ENCODE measurements at places on chromosomes 5 and 9. TPM values are rescaled to one million over a fixed set of nuclear protein-coding genes. Genes with fewer than 3 reads are reported as not detected.
A peak's percentile ranks its signal among the peaks of the same experiment; 100 is the strongest.

SLC1A3 gene
- total RNA-seq = not detected

MATR3 gene
- 188 TPM for total RNA-seq

TRAF2 gene
- total RNA-seq = 11.3 TPM

PWWP2A gene
- total RNA-seq = 25.8 TPM

ADRA1B gene
- not detected for total RNA-seq

ARID3C gene
- 0.48 TPM for total RNA-seq

NIM1K gene
- 9.3 TPM for total RNA-seq

- H3K27me3 ChIP-seq = no peaks in the 10 kb centered on the region
- H3K36me3 ChIP-seq = no peaks in the 10 kb centered on the region
- no peak for DNase-seq
- no peak overlapping the region for H3K4me3 ChIP-seq
- no peaks in the 10 kb centered on the region for H3K4me1 ChIP-seq
- H3K27ac ChIP-seq = no peak overlapping the region
These were observed 91.3 kb downstream of the COMMD10 start for GRCh38 chr5:116176121-116176520.

DNA sequence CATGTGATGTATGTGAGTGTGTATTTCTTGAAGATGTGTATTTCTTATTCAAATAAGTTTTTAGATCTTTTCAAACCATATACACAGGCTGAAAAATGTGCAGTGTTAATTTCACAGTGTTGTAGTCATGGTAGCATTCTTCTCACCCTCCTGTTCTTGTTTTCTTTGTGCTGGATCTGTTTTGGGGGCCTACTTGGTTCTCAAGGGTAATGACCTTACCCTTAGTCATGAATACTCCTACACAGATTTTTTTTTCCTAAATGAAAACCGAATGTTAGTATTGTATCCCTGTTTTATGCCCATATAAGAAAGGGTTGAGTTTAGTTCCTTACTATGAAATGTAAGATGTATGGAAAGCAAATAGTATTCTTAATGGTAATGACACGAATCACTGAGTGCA lies 88.0 kb downstream of the SLC44A1 start:
- no peaks in the 10 kb centered on the region for H3K4me1 ChIP-seq
- no peak for DNase-seq
- no peaks in the 10 kb centered on the region for H3K27me3 ChIP-seq
- no peak overlapping the region for H3K4me3 ChIP-seq
- no peaks in the 10 kb centered on the region for H3K36me3 ChIP-seq
- H3K27ac ChIP-seq = no peak overlapping the region

- no peak overlapping the region for H3K4me3 ChIP-seq
- no peaks in the 10 kb centered on the region for H3K4me1 ChIP-seq
- H3K27me3 ChIP-seq = no peaks in the 10 kb centered on the region
- no peak overlapping the region for H3K27ac ChIP-seq
- DNase-seq = no peak
These were observed 383.7 kb downstream of the TLE1 start for GRCh38 chr9:81305561-81306182.

DNA sequence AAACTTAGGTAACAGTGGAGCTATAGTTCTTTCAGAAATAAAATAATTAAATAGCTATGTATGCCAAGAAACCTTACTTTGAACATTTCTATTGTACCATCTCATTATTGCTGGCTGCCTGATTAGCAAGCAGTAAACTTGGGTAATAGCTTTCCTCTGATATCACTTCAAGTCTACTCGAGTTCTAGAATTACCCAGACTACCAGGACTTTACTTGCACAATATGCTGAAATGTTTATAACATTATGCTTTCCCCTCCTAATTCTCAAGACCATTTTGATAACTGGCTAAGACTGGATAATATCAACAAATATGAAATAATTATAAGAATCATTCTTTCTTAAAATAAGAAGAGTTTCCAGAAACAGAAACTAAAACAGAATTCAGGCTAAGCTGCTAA lies 512.6 kb downstream of the RAB3C start:
- DNase-seq = no peak
- H3K4me3 ChIP-seq = no peak overlapping the region
- H3K4me1 ChIP-seq = no peaks in the 10 kb centered on the region
- H3K36me3 ChIP-seq = no peaks in the 10 kb centered on the region
- H3K27me3 ChIP-seq = no peaks in the 10 kb centered on the region

- H3K4me3 ChIP-seq = no peak overlapping the region
These were observed 172.6 kb upstream of the PTGER4 start for GRCh38 chr5:40507095-40507494.

DNA sequence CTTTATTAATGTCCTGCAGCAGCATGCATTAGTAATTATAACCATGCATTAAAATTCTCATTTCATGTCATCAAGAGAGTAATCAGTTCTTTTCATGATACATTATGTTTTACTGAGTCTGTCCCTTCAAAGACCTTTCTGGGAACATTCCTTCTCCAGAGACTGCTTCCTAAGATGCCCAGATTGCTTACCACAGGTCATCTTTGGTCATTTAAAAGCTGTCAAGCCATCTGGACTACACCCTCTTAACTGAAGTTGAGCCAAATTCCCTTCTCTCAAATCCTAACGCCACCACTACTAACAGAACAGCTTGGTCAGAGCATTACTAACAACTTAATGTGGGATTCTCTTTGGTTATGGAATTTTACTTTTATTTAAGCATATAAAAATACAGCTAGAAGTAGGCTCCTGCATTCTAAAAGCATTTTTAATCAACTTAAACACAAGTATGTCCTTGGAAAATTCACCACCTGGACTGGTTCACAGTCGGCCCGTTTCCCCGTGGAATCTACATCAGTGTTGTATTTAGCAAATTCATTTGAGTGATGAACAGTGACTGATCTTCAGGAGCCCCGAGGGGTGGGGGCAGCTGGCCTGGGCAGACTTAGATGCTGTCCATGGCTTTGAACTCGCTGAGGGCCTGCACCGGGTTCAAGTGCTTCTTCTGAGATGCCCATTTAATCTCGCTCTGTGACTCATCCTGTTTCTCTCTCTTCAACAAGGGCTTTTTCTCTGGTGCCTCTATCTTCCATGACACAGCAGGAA lies 92.8 kb upstream of the CCDC112 start:
- no peak overlapping the region for H3K27ac ChIP-seq
- DNase-seq = no peak
- no peaks in the 10 kb centered on the region for H3K4me1 ChIP-seq
- H3K27me3 ChIP-seq = no peaks in the 10 kb centered on the region
- no peaks in the 10 kb centered on the region for H3K36me3 ChIP-seq
- no peak overlapping the region for H3K4me3 ChIP-seq

- H3K27me3 ChIP-seq = no peaks in the 10 kb centered on the region
- no peaks in the 10 kb centered on the region for H3K4me1 ChIP-seq
- no peak overlapping the region for H3K27ac ChIP-seq
- H3K4me3 ChIP-seq = no peak overlapping the region
These were observed 114.8 kb downstream of the MSX2 start for GRCh38 chr5:174839196-174839595.

DNA sequence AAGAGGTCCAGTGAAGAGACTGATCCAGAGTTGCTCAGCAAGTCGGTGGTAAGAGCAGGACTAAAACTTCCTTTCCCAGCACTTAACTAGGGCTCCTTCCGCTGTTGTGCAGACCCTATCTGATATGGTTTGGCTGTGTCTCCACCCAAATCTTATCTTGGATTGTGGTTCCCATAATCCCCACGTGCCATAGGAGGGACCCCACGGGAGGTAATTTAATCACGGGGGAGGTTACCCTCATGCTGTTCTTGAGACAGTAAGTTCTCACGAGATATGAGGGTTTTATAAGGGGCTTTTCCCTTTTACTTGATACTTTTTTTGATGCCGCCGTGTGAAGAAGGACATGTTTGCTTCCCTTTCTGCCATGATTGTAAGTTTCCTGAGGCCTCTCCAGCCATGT lies 221.9 kb upstream of the GLRA1 start:
- H3K36me3 ChIP-seq = no peaks in the 10 kb centered on the region
- H3K27me3 ChIP-seq = no peaks in the 10 kb centered on the region
- H3K27ac ChIP-seq = no peak overlapping the region
- no peak for DNase-seq

DNA sequence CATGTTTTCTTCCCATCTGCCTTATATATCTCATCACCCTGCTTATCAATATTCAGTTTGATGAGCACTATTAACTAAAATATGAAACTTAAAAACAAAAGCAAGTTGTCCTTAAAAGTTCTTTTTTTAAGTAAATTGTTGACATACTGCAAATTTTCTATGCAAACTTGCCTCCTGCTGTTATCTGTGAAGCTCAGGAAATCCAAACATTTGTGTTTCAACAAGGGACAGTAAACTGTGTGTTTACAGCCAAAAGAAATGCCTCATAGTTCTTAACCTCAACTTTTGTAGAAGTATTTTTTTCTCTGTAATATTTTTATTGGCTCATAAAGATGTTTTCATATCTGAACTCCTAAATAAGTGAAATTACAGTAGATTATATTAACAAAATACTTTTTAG lies 7.7 kb upstream of the TTC23L start:
- no peaks in the 10 kb centered on the region for H3K27me3 ChIP-seq
- H3K27ac ChIP-seq = no peak overlapping the region
- DNase-seq = no peak

DNA sequence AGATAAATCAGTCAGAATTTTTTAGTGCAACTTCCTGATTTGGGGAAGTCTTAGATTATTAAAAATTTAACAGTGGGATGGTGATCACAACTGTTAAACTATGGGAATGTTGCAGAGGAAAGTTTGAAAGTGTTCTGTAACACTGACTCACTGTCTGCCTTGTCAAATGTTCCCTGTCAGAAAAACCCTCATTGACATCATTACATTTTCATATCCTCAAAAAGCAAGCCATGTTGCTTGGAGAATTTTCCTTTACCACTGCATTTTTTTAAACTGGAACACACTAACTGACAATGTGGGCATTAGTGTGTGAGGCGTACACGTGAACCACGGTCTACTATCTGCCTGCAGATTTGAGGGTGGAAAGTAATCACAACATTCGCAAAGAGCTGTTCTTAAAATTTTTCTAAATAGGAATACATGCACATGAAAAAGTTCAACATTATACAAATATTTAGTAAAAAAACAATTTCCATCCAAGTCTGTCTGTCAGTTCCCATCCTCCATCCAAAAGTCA lies 28.6 kb upstream of the IL7R start:
- H3K4me1 ChIP-seq = no peaks in the 10 kb centered on the region
- no peaks in the 10 kb centered on the region for H3K27me3 ChIP-seq
- DNase-seq = no peak
- no peak overlapping the region for H3K4me3 ChIP-seq
- H3K36me3 ChIP-seq = no peaks in the 10 kb centered on the region
- no peak overlapping the region for H3K27ac ChIP-seq

- DNase-seq = no peak
- no peaks in the 10 kb centered on the region for H3K27me3 ChIP-seq
- H3K36me3 ChIP-seq = no peaks in the 10 kb centered on the region
- H3K4me1 ChIP-seq = no peaks in the 10 kb centered on the region
These were observed 60.7 kb downstream of the MAT2B start for GRCh38 chr5:163565931-163566608.

- H3K36me3 ChIP-seq = no peaks in the 10 kb centered on the region
- DNase-seq = no peak
- H3K4me1 ChIP-seq = no peaks in the 10 kb centered on the region
- H3K27me3 ChIP-seq = no peaks in the 10 kb centered on the region
- no peak overlapping the region for H3K4me3 ChIP-seq
- H3K27ac ChIP-seq = no peak overlapping the region
These were observed 311.6 kb downstream of the ISL1 start for GRCh38 chr5:51694826-51695225.

GRCh38 chr5:134582281-134582680 lies 50.3 kb downstream of the SAR1B start:
- H3K27me3 ChIP-seq = no peaks in the 10 kb centered on the region
- peaks cover 16% of the 10 kb centered on the region for H3K4me1 ChIP-seq
- peaks cover 29% of the 10 kb centered on the region for H3K36me3 ChIP-seq
- DNase-seq = no peak
- peak overlapping the region; percentile 50 for H3K27ac ChIP-seq

- no peaks in the 10 kb centered on the region for H3K27me3 ChIP-seq
- H3K36me3 ChIP-seq = no peaks in the 10 kb centered on the region
- no peak overlapping the region for H3K4me3 ChIP-seq
- no peak for DNase-seq
These were observed 20.4 kb upstream of the EXOC3 start for GRCh38 chr5:422323-423232.

GRCh38 chr5:143986516-143987212 lies 174.7 kb downstream of the HMHB1 start:
- no peaks in the 10 kb centered on the region for H3K4me1 ChIP-seq
- no peak overlapping the region for H3K4me3 ChIP-seq
- DNase-seq = no peak
- no peaks in the 10 kb centered on the region for H3K36me3 ChIP-seq
- H3K27me3 ChIP-seq = no peaks in the 10 kb centered on the region

GRCh38 chr5:98865690-98866089 lies 63.1 kb downstream of the CHD1 start:
- no peak overlapping the region for H3K4me3 ChIP-seq
- H3K27me3 ChIP-seq = no peaks in the 10 kb centered on the region
- no peaks in the 10 kb centered on the region for H3K4me1 ChIP-seq
- peaks cover 55% of the 10 kb centered on the region for H3K36me3 ChIP-seq

DNA sequence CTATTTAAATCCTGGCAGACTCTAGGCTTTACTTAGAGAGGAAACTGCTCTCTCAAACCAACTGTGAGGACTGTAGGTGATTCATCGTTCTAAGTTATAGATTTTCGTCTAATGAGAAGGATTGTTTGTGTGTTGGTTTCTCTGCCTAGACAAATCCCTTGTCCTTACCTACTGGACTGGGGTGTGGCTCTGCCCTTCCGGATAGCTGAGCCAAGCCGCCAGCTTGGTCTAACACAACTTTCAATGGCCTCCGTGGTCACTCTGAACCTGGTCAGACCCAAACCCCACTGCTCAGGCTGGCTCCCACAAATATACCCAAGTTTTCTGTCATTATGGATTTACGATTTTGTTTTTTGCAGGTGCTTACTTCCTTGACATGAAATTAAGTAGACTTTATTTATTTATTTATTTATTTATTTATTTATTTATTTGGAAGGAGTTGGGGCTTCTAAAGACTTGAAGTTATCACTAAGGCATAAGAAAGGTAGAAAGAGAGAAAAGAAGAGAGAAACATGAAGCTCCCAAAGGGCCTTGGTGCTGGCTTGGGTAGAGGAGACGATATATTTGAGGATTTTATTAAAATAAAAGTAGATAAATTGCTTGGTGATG lies 19.0 kb downstream of the CARTPT start:
- no peaks in the 10 kb centered on the region for H3K36me3 ChIP-seq
- no peak for DNase-seq
- no peaks in the 10 kb centered on the region for H3K27me3 ChIP-seq
- H3K4me3 ChIP-seq = no peak overlapping the region
- peaks cover 4% of the 10 kb centered on the region for H3K4me1 ChIP-seq

- DNase-seq = no peak
- no peaks in the 10 kb centered on the region for H3K27me3 ChIP-seq
- no peaks in the 10 kb centered on the region for H3K36me3 ChIP-seq
- H3K27ac ChIP-seq = no peak overlapping the region
These were observed 94.4 kb downstream of the GLDC start for GRCh38 chr9:6551136-6551535.

DNA sequence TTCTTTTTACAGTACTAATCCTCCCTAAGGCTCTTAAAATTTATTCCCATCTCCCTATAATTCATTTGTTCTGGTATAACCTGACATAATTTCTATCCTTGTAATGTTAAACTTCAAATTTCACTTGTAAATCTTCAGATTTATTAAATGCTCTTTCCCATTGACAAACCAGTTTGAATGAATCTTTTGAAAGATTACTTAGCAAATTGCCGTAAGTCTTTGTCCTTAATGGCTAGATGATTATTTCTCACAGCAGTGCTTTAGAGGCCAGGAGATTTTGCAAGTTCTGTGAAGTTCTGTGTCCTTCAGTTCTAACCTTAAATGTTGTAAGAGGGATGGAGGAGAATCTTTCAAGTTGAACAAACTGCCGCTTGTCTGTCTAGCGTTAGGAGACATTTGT lies 4.2 kb downstream of the SLC44A1 start:
- H3K36me3 ChIP-seq = no peaks in the 10 kb centered on the region
- no peak overlapping the region for H3K4me3 ChIP-seq
- H3K4me1 ChIP-seq = peaks cover 18% of the 10 kb centered on the region
- DNase-seq = no peak
